H4 (cell line): ENCODE measurements at places on chromosomes 16 and 17.

- DNase-seq = peak; percentile 28
Measured at GRCh38 chr17:29112771-29113295, 67.4 kb downstream of the MYO18A start.

GRCh38 chr17:79842656-79843473 is 3.6 kb upstream of the CBX4 start:
- no peak for DNase-seq

GRCh38 chr17:4199818-4200402 is 56.9 kb downstream of the CYB5D2 start:
- peak; percentile 10 for DNase-seq

GRCh38 chr16:22296225-22297113 is 740 bp upstream of the POLR3E start:
- DNase-seq = no peak

DNA sequence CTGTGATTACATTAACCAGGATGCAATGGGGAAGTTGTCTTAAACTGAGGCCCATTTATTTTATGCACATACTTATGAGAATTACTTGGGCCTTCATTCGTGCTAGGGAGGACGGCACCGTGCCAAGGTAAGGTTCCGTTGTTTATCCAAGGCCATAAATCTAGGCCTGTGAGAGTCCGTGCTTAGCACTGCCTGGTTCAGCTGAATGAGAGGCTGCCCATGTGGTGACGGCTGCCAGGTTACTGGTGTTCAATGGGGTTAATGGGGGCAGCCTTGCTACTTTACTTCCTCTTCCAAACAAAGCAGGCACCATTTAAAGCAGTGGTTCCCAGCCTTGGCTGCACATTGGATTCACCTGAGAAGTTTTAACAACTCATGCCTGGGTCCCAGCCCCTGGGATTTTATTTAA is 135.1 kb upstream of the NOL11 start:
- DNase-seq = no peak

DNA sequence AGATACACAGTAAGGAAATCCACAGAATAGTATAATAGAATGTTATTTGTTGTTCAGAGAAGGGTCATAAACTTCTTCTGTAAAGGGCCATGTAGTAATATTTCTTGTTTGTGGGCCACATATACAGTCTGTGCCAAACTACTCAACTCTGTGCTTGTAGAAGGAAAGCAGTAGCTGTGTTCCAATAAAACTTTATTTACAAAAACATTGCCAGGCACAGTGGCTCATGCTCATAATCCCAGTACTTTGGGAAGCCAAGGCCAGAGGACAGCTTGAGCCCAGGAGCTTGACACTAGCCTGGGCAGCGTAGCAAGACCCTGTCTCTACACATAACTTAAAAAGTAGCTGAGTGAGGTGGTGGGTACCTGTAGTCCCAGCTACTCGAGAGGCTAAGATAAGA is 612.8 kb upstream of the PSMD7 start:
- no peak for DNase-seq

DNA sequence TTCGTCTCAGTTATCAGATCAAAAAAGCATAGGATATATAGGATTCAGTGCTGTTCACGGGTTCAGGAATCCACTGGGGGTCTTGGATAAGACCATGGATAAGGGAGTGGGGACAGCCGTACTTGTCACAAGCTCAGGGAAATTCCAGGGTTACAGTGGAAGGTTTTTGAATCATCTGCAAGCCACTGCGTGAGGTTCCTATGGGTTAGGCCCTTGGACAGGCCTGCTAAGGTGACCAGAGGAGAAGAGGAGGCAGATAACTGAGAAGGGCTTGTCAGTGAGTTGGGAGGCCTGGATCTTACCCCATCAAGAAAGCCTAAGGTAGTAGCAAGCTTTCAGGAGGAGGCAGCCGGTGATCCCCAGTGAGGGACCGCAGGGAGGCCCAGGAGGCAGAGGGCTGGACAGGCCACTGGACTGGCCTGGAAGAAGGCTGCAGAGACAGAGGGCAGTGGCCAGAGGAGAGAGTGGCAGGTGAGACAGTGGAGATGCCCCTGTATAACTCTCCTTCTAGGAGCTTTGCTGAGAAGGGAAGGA is 27.3 kb downstream of the NGFR start:
- no peak for DNase-seq

- DNase-seq = no peak
Measured at GRCh38 chr17:4900231-4901107, 1.1 kb downstream of the C17orf107 start.

GRCh38 chr17:2241823-2242222 is 61.8 kb downstream of the SMG6 start:
- no peak for DNase-seq

GRCh38 chr16:4876646-4877379 is 29.5 kb downstream of the UBN1 start:
- no peak for DNase-seq

GRCh38 chr17:39002991-39003715 is 36.0 kb upstream of the FBXO47 start:
- no peak for DNase-seq

DNA sequence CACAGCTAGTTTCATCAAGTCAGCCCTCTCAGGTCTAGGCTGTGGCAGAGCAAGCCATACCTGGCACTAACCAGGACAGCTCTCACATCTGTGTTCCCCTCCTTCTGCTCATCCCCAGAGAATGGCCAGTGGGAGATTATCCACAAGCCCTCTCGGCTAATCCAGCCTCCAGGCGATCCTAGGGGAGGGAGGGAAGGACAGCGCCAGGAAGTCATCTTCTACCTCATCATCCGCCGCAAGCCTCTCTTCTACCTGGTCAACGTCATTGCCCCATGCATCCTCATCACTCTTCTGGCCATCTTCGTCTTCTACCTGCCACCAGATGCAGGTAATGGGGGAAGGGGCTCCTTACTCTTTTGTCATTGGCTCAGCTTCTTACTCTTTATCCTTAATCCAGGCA is 3.6 kb downstream of the CHRNB1 start:
- DNase-seq = no peak

GRCh38 chr17:50764734-50765149 is 2.6 kb downstream of the ANKRD40CL start:
- DNase-seq = no peak

DNA sequence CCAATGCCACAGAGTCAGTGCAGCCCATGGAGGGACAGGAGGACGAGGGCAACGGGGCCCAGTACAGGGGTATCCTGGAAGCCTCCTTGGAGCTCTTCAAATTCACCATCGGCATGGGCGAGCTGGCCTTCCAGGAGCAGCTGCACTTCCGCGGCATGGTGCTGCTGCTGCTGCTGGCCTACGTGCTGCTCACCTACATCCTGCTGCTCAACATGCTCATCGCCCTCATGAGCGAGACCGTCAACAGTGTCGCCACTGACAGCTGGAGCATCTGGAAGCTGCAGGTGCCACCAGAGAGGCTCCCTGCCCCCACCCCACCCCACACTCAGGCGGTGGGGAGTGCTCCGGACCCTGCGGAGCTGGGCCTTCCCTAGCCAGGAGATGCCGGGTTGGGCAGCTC is 16.6 kb downstream of the TRPV2 start:
- DNase-seq = no peak

GRCh38 chr17:1563786-1564613 is 1.4 kb upstream of the PITPNA start:
- no peak for DNase-seq

DNA sequence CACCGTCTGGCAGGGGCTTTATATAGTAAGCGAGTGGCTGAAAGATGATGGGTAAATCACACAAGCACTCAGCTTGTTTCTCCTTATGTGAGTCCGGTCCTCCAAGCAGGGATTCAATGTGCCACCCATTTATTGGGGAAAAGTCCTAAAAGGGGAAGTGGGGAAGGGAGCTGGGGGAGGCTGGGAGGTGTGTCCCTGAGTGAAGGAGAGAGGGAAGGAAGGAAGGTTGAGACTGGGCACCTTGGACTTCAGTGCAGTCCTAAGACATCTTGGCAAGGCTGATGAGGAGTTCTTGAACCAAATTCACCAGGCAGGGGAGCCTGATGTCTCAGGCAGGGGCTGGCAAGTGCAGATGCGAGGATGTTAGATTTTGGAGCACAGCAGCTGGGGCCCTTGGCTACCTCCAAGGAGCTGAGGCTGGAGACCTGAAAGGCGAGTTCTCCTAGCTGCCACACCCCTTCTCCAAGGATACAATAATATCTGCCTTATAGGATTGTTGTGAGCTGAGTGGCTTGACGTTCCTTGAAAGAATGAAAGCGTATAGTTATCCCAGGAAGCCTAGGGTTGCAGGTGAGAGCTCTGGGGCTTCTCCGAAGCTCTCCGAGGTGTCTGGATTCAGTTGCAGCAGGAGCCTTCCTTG is 23.0 kb upstream of the CYLD start:
- DNase-seq = no peak

- no peak for DNase-seq
Measured at GRCh38 chr17:40735016-40735415, 20.1 kb downstream of the KRT25 start.
